ENCODE measurements at places on chromosomes 3 and 15.

DNA sequence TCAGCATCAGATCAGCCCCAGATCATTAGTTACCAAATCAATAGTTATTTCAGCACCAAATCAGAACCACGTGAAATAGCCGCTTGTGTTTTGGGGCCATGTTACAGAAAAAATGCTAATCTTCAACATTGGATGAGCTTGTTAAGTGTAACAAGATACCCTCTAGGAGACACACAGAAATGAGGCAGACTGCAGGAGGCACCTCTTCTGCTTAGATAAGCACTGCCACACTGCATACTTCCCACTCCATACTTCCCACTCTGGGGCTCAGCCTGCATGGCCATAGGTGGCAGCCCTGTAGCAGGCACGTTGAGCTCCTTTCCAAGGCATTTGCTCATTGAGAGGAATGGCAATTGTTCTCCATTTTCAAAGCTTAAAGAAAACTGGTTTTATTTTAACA is 73.3 kb downstream of the CHCHD6 start:
- DNase-seq, result no peak

DNA sequence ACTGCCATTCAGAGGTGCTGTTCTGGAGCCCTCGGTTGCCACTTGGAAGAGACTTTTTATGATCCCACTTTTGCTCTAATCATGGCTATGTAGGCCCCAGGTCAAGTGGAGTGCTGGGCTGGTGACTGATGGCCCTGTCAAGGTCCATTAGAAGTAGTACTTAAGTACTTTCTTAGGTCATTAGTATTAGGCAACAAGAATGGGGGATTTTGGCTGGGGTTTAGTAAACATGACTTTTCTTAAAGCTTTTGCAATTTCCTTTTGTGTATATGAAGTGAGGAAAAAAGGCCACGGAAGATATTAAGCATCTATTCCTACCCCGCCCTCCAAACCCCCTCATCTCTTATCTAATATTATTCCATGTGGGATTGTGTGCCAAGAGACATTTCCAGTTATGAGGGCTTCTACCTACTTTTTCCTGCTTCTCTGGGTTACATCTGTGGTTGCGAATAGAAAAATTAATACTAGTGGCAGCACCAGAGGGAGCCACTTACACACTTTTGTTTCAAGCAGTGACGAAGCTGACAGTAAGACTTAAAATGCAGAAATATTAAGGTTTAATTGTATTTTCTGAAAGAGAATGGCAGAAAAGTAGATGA is 13.9 kb downstream of the NLGN1 start:
- no peak for DNase-seq

- no peak for DNase-seq
These were observed 266.8 kb upstream of the NECTIN3 start for GRCh38 chr3:110804856-110805255.

- DNase-seq, result no peak
These were observed 401.4 kb downstream of the ROBO1 start for GRCh38 chr3:79366414-79366813.

- DNase-seq, result no peak
These were observed 17.0 kb downstream of the PRKAR2A start for GRCh38 chr3:48830715-48831114.

DNA sequence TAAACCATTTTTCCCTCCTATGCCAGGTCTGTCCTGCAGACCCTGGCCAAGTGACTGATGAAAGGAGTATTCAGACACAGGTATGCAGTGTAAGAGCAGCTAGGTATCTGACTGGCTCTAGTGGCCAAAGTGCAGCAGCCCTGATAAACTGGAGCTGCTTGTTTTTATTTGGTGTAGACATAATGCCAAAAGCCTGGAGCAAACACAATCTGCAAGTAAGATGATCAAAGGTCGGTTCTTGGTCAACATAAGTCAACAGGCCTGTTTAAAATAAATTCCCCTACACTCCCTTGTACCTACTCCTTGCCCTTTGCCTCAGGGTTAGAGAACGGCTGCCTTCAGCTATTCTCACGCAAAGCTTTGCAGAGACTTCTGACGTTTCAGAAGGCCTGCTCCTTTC is 1003.1 kb downstream of the ZPLD1 start:
- DNase-seq, result no peak

DNA sequence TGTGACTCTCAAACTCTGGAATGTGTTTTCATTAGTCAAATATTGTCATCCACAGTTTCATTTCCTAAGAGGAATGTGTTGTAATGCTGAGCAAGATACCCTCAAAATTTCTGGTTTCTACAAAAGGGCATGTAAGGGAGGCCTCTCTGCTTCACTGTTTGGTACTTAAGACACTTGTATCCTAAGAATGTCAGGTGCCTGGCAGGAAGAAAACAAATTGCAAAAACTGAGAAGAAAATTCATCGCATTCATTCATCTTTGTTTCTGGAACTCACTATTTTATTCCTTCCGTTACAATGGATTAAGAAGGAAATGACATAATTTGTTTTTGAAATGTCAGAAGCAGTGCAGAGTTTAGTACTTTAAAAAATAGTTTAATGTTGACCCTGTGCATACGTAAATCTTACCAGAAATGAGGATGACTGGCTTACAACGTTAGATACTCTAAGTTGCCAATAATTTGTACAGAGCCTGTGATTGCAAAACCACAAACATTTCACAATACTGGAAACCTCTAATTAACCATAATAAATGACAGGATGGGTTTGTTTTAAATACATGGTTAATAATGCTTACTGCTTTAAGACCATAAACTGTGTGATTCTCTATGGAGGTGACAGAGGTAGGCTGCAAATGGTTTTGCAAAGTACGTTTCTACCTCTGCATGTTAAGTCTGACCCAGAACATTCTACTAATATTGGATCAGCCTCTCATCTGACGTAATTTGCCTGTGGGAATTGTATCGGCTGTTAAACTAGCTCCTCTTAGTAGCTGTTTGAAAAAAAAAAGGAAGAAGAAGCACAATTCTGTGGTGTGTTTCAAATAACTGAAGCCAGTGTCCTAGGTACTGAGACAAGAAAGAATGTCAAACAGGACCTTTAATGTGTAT is 477.8 kb downstream of the RBMS3 start:
- no peak for DNase-seq

DNA sequence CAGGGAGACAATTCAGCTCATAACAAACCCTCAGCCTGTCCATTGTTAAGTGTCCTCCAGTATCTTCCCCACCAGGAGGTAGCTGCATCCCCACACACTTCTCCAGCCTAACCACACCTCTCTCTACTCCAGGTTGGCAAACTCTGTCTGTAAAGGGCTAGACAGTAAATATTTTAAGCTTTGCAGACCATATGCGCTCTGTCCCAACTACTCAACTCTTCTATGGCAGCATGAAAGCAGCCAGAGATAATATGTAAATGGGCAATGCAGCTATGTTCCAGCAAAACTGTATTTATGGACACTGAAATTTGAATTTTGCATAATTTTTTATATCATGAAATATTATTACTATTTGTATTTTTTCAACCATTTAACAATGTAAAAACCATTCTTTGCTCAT is 230.4 kb upstream of the STT3B start:
- no peak for DNase-seq

GRCh38 chr3:132911741-132912415 is 126.3 kb upstream of the TMEM108 start:
- DNase-seq, result no peak

GRCh38 chr3:72488738-72489035 is 359.6 kb downstream of the SHQ1 start:
- DNase-seq, result no peak

- no peak for DNase-seq
These were observed 12.0 kb upstream of the DAPK2 start for GRCh38 chr15:64058279-64058678.

DNA sequence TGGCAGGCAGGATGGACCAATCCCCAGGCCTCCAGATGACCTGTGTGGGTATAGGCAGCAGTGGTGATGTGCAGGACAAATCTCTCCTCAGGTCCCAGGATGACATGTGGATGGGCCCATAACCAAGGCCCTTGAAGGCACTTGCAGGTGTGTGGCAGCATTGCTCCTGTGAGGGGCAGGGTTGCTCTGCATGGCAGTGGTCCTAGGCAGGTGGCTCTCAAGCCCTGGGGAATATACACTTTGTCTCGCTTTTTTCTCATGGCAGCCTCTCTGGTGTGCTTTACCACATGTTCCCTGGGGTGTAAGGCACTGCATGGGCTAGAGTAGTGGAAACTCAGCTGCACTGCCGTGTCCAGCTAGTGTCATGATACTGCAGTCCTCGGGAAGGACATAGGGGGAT is 503.6 kb downstream of the UNC13C start:
- no peak for DNase-seq

- DNase-seq, result no peak
These were observed 79.8 kb downstream of the PLCH1 start for GRCh38 chr3:155664925-155665695.

DNA sequence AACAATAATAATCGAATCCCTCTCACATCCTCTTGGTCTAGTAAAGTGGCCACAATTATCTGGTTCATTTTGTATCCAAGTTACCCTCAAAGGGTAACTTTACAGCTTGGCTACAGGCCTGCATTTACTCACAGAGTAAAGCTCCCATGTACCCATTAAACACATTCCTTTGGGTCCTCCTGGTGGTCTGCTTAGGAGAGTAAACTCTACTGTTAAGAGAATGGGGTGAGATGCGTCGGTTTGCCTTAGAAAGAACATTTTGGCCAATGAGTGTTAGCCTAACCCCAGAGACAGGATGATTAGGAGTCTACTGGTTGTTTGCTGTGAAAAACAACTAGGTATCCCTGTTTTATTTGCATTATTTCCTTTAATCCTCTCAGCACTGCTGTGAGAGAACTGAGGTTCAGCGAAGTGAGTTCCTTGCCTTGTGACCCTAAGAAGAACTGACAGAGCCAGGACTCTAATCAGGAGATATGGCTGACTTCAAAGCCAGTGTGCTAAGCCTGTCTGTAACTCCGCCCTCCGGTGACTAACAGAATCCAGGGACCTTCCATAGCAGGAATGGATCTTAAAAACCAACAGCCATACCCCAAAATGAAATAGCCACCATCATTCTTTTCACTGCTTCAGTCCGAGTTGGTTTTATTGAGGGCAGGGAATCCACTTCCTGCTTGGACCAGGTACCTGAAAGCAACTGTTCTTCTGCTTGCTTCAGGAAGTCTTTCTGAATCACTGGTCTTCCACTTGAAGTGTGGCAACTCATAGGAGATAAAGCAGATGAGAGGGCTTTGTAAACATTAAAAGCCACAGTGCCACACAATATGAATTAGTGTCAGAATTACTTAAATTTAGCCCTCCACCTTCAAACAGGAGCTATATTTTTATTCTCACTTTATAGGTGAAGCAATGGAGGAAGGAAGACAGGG is 317.3 kb upstream of the WNT5A start:
- no peak for DNase-seq

DNA sequence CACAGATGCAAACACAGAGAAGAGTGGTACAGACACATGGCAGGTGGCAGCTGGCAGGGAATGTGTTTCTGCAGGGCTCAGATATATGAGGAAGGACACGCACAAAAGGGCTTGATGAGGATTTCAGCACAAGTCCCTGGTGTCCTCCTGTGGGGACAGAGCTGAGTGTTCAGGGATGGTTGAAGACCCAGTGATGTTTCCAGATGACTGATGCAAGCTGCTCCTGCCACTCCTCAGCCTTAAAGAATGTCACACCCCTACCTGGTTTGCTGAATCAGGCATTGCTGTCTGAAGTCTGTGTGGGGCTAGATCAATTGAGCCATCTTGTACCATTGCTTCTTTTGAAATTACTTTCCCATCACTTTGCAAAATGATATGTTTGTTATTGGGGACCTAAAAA is 40.2 kb downstream of the TNFAIP8L3 start:
- DNase-seq, result no peak

- peak; percentile 87 for DNase-seq
These were observed 1.8 kb downstream of the BCL6 start for GRCh38 chr3:187743195-187744141.

- no peak for DNase-seq
These were observed 60.7 kb upstream of the RAB6B start for GRCh38 chr3:133956353-133956752.

- no peak for DNase-seq
These were observed 199.4 kb upstream of the ARRDC4 start for GRCh38 chr15:97761110-97761509.

DNA sequence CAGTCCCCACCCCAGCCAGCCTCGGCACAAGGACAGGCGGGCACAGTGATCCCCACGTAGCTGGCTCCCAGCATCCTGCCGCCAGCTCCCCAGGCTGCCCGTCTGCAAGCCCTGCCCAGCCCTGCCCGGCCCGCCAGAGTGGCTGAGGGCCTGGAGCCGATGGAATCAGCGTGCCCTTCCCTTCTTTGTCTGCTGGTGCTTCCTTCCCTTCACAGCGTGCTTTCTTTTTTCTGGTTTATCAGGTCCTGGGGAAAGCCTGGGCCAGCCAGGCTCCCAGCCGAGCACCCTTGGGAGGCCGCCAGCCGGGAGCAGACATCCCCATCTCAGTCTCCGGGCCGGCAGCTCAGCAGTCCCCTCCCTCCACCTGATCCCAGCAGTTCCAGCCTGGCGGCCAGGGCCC is 54.7 kb upstream of the SMAD6 start:
- no peak for DNase-seq

All from right kidney (tissue), 9 donors.